Epithelial cell of proximal tubule (primary cell): ENCODE measurements at places on chromosomes 13 and 19.

GRCh38 chr19:32469795-32470194 is 64.2 kb downstream of the DPY19L3 start:
- DNase-seq = no peak

GRCh38 chr13:49602005-49602404 is 16.6 kb upstream of the RCBTB1 start:
- no peak for DNase-seq

GRCh38 chr19:58334691-58335249 is 8.0 kb downstream of the ZSCAN22 start:
- no peak for DNase-seq

DNA sequence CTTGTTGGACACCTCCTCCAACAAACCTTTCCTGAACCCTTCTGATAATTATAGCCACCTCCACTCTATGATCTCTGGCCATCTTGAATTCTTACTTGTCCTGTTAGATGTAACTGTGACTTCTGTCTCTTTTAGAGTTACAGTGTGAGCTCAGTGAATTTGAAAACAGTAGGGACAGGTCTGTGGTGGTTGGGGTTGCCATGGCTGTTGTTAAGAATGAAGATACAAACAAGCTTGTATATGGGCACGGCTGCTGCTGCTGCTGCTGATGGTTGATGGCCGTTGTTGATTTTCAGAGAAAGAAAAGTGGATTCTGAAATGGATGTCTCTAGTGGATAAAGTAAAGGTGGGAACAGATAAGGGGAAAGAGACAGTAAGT is 101.5 kb downstream of the STARD13 start:
- DNase-seq = no peak
